Gastroesophageal sphincter (tissue), 4 donors: ENCODE measurements at places on chromosomes 13 and 19.

GRCh38 chr13:20356444-20356843 is 124.3 kb upstream of the GJB6 start:
- H3K4me1 ChIP-seq, result no peaks in the 10 kb centered on the region
- H3K27me3 ChIP-seq, result no peaks in the 10 kb centered on the region
- no peaks in the 10 kb centered on the region for H3K36me3 ChIP-seq
- no peak for ATAC-seq
- H3K4me3 ChIP-seq, result no peak overlapping the region
- H3K27ac ChIP-seq, result no peak overlapping the region

DNA sequence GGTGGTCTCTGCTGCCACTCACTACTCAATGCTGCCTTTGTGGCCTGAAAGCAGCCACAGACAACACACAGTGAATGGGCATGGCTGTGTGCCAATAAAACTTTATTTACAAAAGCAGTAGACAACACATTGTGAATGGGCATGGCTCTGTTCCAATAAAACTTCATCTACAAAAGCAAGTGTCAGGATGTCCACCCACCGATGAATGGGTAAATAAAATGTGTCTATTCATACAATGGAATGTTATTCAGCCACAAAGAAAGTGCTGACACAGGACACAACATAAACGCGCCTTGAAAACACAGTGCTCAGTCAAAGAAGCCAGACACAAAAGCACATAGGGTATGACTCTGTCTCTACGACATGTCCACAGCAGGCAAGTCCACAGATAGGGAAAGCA is 20.1 kb downstream of the ZSCAN5A start:
- no peaks in the 10 kb centered on the region for H3K27me3 ChIP-seq
- H3K4me3 ChIP-seq, result no peak overlapping the region
- H3K27ac ChIP-seq, result no peak overlapping the region

DNA sequence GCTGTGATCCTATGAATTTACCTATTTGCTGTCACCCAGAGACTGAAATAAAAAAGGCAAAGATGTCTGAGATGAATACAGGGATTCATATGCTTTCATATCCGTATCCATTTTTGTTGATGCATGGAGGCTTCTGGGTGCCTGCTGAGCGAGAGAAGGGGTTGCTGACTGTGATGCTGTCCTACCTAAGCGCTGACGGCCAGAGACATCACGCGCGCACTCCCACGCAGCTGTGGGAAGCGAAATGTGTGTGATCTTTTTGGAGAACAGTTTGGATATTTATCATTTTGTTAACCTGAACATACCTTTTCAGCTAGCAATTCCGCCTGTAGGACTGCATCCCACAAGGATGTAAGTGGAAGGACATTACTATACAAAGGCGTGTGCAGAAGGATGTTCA is 23.9 kb downstream of the TSHZ3 start:
- no peak for ATAC-seq
- H3K4me3 ChIP-seq, result no peak overlapping the region
- peaks cover 52% of the 10 kb centered on the region for H3K4me1 ChIP-seq

DNA sequence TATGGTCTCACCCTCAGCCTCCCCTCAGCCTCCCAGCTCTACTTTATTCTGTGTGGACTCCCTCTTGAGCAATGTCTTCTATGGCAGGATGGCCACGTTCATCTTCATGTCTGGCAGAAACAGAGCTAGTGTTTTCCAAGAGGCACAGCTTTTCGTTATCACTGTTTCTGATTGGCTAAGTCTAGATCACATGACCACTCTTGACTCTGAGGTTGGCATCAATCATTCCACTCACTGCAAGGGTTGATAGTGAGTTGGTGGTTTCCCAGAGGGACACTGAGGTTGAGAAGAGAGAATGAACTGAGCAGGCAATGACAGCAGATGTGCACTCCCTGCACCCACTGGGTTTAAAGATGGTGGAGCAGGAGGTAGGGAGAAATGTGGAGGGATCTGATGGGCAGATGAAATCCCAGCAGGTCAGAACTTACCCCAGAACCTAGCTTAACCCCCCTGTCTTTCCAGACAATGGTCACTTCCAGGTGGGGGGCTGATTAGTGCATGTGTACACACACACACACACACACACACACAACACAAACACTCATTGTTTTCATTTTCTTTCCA is 26.3 kb upstream of the UQCRFS1 start:
- no peak overlapping the region for H3K4me3 ChIP-seq
- no peak overlapping the region for H3K27ac ChIP-seq
- no peaks in the 10 kb centered on the region for H3K36me3 ChIP-seq
- H3K27me3 ChIP-seq, result peaks cover 26% of the 10 kb centered on the region

DNA sequence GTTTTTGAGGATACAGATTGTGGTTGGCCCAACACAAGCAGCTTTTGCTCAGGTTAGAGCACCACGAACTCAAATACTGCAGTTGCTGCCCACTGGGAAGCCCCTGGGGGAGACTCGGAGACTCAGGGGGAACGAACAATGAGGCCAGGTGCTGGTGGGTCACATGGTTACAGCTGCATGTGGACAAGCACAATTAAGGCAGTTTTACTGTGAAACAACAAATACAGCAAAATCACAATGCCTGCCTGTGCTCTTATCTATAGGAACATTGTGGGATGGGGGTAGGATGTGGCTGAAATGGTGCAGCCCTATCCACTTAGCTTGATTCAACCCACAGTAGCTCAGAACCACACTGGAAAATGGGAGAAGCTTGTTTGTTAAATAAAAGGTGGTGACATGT is 119.7 kb upstream of the SPATA13 start:
- H3K4me1 ChIP-seq, result peaks cover 35% of the 10 kb centered on the region
- ATAC-seq, result no peak
- no peak overlapping the region for H3K27ac ChIP-seq
- no peaks in the 10 kb centered on the region for H3K27me3 ChIP-seq
